GM04503 (cell line): ENCODE measurements at places on chromosomes 16 and 17.

DNA sequence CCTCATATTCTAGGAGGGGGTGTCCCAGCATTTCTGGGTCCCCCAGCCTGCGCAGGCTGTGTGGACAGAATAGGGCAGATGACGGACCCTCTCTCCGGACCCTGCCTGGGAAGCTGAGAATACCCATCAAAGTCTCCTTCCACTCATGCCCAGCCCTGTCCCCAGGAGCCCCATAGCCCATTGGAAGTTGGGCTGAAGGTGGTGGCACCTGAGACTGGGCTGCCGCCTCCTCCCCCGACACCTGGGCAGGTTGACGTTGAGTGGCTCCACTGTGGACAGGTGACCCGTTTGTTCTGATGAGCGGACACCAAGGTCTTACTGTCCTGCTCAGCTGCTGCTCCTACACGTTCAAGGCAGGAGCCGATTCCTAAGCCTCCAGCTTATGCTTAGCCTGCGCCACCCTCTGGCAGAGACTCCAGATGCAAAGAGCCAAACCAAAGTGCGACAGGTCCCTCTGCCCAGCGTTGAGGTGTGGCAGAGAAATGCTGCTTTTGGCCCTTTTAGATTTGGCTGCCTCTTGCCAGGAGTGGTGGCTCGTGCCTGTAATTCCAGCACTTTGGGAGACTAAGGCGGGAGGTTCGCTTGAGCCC lies 11.6 kb downstream of the STH start:
- no peak for DNase-seq

GRCh38 chr17:81034168-81034777 lies 678 bp upstream of the BAIAP2 start:
- DNase-seq, result no peak

DNA sequence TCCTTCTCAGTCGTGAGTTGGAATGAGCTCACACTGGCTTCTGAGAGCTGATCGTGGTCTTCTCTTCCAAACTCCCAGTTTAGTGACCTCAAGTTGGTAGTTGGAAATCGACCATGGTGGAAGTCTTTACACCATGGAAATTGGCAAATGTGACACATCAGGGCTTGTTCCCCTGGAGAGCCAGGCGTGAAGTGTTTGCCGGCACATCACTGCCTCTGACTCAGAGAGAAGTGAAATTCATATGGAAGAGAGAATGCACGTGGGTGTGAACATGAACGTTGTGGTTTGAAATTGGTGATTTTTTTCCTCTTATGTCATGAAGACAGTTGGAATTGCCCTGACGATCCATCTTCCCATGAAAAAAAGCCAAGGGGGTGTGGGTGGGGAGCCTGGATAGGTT lies 47.4 kb downstream of the AXIN2 start:
- peak; percentile 76 for DNase-seq

DNA sequence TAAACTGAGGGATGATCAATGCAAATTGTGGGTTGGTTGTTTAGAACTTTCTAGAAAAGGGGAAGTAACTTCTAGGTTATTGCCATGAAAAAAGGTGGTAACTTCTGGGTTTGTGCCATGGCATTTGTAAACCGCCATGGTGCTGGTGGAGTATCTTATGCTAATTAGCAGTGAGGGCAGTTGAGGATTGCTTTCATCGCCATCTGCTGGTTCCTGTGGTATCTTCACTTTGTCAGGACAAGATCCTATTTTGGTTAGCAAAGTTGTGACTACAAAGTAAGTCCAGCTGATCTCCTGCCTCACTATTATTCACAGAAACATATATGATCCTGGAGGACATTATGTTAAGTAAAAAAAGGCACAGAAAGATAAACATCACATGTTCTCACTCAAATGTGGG lies 1332.3 kb downstream of the CDH11 start:
- no peak for DNase-seq

DNA sequence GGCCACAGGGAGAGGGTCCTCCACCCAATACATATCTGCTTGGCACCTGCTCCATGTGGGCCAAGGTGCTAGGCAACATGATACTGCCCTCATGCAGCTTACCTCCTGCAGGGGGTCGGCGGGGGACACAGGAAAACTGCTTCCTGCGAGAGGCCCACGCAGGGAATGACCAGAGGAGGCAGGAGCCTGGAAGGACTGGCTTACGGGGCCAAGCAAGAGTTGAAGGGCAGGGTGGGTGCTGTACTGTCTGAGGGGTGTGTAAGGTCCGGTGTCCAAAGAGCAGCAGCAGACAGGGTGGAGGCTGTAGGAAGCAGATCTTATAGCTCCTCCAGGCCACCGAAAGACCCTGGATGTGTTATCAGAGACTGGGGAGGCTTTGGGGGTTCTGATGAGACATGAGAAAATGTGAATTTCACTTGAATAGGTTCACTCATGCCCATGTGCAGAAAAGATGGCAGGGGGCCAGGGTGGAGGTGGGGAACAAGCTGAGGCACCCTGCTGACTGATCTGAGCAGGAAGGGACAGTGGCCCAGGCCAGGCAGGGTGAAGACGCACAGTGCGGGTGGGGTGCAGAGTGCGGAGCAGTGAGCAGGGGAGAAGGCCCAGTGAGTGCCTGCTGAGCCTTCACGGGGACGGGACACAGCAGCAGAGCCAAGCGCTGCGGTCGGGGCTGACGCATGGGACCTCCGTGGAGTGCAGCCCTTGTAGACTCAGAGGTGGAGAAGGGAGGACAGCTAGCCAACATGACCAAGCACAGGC lies 8.3 kb downstream of the FLCN start:
- no peak for DNase-seq

GRCh38 chr17:73170324-73170723 lies 5.5 kb downstream of the SSTR2 start:
- no peak for DNase-seq

- no peak for DNase-seq
These were observed 114.5 kb upstream of the METRNL start for GRCh38 chr17:82964851-82965341.

GRCh38 chr17:34314279-34314678 lies 5.0 kb upstream of the CCL8 start:
- DNase-seq, result no peak

- DNase-seq, result no peak
These were observed at the start of gene CRYM for GRCh38 chr16:21277927-21278706. Gene CRYM, minus strand, starts transcription at chr16:21278290. Its CDS starts 39 bp downstream, at chr16:21278251.

- no peak for DNase-seq
These were observed 67.0 kb downstream of the CLEC16A start for GRCh38 chr16:11011326-11011725.

- peak; percentile 47 for DNase-seq
These were observed 24.6 kb upstream of the FAAP100 start for GRCh38 chr17:81576621-81577277.

GRCh38 chr17:5133311-5133710 lies 17.5 kb downstream of the USP6 start:
- no peak for DNase-seq

- DNase-seq, result no peak
These were observed 20.4 kb downstream of the TUBD1 start for GRCh38 chr17:59872351-59872750.

GRCh38 chr17:61591930-61592329 lies 911 bp upstream of the NACA2 start:
- no peak for DNase-seq

DNA sequence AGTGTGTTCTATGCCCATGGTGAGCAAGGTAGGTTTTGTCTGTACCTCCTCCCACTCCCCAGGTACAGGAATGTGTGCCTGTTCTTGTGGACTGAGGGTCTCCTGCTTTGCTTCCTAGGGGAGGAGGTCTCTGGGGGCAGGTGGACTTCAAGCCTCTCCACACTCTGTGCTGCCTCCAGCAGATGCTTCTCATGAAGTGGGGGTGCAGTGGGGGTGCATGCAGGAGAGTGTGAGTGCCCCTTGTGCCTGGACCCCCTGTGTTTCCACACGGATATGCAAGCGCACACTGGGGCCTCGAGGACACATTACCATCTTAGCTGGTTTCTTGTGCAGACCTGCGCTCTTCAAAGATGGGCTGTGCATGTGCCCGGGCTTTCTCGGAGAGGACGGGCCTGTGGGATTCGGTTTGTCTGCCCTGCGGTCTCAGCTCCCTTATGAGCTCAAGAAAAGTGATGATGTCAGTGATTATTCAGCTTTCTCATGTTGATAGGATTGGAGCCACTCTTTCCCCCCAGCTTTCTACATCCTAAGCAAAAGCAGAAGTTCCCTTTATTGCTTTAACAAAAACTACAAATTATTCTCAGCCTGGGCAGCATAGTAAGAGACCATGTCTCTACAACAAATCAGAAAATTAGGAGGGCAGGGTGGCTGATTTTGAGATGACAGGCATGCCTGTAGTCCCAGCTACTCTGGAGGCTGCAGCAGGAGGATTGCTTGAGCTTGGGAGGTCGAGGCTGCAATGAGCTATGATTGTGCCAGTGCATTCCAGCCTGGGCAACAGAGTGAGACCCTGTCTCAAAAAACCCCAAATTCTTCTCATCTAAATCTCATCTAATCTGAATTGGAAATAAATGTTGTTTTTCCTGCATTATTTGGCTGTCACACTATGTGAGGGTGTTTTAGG lies 86.8 kb downstream of the RPTOR start:
- DNase-seq, result no peak

- no peak for DNase-seq
These were observed 501.2 kb downstream of the SHISA9 start for GRCh38 chr16:13402601-13403000.

DNA sequence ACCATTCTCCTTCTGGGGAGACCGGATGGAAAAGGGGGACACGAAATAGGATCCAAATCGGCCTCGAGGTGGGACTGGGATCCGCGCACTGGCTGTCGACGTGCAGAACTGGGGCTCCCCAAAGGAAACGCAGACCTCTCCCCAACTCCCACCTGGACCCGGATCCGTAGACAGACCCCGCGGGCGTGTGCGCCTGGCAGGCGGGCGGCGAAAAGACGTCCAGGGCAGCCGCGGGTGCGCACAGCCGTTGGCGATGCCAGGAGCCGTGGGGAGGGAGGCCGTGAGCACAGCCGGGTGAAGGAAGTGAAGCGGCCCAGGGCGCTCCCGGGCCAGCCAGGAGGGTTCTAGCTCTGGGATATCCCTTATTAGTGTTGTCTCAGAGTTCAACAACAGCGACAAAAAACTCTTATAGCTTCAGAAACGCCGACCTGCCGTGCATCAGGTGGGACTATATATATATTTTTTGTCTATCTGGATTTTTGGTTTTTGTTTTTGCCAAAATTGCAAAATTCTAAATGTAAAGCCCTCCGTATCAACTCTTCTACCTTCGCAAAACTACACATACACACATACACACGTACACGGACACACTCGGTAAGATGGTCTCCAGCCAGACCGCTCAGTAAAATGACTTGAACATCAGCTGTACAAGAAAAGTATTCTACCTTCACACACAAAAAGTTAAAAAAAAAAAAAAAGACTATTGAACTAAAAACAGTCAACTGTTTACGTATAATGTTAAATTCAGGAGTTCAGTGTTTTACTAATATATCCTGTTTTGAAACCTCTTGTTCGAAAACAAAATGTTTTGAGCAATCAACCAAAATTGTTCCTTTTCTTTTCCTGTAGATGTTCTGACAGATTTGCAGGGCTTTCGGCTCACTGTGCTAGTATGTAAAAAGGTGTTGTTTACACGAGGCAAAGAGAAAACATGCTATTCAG lies 5.2 kb upstream of the AATF start:
- no peak for DNase-seq

DNA sequence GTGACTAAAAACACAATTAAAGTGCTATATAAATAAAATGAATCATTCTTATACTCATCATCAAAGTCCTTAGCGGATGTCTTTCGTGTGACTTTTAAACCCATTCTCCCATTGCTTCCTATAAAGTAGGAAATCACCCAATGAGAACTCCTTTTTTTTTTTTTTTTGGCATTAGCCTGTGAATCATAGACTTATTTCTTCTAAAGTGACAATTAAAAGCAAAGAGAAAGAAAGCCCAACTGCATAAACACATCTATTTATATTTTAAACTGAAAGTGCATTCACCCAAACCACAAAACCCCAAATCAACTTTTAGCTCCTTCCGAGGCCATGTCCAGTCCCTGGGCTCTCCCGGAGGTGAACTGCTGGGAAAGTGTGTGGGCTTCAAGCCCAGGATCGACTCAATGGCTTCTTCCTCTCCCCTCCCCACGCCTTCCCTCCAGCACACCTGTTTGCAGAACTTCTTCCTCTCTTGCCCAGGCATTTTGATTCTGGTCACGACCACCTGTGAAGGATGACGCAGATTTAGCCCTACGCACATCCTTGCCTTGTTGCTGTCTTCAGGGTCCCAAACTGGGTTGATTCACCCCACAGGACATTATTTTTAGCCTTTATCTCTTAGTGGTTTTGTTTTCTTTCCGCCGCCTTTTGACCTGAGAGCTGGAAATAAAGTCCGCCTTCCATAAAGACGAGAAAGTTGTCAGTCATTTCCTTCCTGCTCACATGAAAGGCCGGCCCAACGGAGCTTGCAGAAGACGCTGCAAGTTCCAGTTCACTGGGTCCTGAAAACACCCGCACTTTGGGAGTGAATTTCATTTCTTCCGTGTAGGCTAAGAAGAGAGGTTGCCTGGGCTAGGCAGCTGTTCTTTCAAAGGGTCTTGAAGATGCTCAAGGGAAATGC lies 166.8 kb downstream of the MAP2K6 start:
- DNase-seq, result no peak

GRCh38 chr17:51507444-51507843 lies 247.1 kb downstream of the UTP18 start:
- no peak for DNase-seq

GRCh38 chr17:2782055-2782454 lies 14.2 kb upstream of the RAP1GAP2 start:
- no peak for DNase-seq

DNA sequence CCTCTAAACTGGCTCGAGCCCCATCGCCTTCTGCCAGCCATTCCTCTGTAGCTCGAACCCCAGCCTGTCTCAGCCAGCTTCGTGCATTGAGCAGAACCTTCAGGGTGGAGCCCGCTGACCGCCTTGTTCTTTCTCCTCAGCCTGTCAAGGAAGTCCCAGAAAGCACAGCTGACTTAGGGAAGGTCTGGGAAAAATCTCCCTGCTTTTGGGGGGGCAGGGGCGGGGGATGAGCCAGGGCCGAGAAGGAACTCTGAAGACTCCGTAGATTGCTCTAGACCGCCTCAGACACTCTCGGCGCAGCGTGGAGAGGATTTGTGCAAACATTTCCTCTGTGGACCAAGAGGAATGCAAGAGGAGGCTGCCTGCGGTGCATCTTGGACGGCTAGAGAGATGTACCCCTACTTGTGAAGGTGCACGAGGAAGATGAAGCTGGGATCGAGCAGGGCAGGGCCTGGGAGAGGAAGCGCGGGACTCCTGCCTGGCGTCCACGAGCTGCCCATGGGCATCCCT lies at the start of gene GLP2R:
GLP2R (plus strand) TSS at position 284 of the 510 bp plus-strand sequence; CDS start at position 424, 140 bp downstream.
- DNase-seq, result no peak

GRCh38 chr16:81460075-81460474 lies 15.5 kb downstream of the CMIP start:
- DNase-seq, result no peak

- DNase-seq, result no peak
These were observed 306.9 kb upstream of the RBFOX1 start for GRCh38 chr16:7025616-7026190.

GRCh38 chr17:65547253-65547670 lies 14.2 kb downstream of the AXIN2 start:
- DNase-seq, result no peak
